ENCODE measurements at places on chromosomes 2 and 18.

DNA sequence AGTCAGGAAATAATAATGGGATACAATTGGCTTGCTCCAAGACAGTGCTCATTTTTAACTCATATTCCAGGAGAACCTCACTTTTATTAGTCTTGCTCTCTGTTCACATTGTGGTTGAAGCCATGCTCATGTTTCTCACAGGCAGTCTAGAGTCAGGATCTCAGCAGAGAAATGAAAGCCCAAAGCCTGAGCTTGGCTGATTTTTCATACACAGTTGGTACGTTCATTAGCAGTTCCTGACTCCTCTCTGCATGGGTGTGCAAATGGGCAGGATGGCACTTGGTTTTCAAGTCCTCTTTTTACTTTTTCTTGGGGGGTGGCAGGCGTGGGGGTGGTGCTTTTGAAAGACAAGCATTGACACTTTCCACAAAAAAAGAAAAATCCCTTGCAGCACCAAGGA is 56.0 kb upstream of the KLF7 start:
- DNase-seq = no peak

DNA sequence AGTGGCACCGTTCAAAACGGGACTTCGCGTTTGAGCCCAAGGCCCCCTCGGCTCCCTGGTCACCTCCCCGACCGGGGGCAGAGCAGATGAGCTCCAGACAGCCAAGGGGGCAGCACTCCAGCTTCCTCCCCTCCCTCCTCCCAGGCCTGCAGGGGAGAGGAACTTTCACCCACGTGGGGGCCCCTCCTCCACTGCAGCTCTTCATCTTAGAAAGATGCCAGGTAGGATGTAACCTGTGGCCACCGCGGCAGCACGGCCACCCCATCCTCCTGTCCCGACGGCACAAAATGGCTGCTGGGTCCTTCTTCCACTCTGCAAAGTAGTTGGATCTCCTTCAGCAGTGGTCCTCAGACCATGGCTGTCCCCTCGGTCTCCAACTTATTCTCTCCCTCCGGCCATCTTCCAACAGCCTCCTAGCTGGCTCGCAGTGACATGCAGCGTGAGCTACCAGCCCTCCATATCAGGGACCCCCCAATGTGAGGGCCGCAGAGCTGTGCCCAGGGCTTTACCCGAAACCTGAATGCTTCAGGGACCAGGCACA is 94.5 kb upstream of the ID2 start:
- no peak for DNase-seq

GRCh38 chr18:51727780-51728179 is 530.3 kb upstream of the MEX3C start:
- no peak for DNase-seq

GRCh38 chr2:133821107-133821760 is 253.0 kb upstream of the NCKAP5 start:
- DNase-seq = no peak

- DNase-seq = no peak
Observed at GRCh38 chr18:48929212-48929612, 21.6 kb downstream of the SMAD7 start.

DNA sequence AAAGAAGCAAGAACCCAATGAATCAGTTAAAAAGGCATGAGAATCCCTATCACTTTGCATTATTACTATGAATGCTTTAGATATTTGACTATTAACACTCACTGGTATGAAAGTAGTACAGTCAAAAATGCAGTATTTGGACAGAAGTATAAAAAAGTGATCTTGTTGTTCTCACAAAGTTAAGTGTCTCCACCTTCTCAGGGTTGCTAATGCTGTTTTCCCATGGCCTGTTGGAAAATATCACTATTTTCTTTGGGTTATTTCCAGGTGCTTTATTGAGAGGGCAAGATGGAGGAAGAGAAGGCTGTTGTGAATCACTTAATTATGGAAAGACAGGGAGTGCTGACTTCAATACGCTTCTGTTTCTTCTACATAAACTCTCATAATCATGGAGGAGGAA is 13.6 kb upstream of the CREB1 start:
- no peak for DNase-seq

GRCh38 chr2:101357376-101357775 is 29.9 kb downstream of the CREG2 start:
- DNase-seq = no peak

DNA sequence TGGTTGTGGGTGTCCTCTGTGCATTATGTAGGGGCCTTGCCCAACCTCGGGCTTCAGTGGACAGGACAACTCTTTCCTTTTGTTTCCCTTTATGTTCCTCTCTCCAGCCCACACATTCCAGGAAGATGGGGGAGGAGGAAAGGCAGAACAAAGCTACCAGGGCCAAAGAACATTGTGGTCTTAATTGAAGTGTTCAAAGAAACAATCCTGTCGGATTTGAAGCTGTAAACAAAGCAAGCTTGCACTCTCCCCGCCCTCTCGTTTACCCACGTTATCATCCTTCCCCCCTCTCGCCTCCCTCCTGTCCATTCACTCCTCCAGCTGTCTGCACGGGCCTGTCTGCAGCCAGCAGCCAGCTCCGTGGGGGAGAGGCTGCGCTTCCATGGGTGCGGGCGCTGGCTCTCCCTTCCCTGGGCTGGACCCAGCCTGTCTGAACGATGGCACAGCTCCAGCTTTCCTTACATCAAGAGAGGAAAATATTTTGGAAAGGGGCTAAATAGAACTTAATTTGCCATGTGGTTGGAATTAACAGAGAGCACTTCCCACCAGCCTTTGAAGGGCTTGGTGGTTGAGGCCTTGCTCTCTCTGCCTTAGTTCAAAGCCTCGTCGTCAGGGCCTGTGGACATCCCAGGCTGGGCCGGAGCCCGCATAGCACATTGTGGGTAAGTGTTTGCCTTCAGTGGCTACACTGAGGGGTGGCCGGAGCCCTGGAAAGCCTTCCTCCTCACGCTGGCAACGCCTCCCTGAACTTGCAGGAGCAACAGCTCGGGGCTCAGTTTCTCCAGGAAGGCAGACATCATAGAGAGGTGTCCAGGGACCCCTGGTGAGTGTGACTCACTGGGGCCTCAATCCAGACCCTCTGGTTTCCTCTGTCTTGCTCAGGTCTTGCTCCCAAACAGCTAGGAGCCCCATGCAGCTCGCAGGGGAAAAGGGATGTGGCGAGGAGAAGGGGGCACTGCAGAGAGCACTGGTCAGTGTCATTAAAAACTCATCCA is 60.6 kb upstream of the HS6ST1 start:
- DNase-seq = no peak

- no peak for DNase-seq
Observed at GRCh38 chr2:144467502-144468137, 52.3 kb downstream of the ZEB2 start.

DNA sequence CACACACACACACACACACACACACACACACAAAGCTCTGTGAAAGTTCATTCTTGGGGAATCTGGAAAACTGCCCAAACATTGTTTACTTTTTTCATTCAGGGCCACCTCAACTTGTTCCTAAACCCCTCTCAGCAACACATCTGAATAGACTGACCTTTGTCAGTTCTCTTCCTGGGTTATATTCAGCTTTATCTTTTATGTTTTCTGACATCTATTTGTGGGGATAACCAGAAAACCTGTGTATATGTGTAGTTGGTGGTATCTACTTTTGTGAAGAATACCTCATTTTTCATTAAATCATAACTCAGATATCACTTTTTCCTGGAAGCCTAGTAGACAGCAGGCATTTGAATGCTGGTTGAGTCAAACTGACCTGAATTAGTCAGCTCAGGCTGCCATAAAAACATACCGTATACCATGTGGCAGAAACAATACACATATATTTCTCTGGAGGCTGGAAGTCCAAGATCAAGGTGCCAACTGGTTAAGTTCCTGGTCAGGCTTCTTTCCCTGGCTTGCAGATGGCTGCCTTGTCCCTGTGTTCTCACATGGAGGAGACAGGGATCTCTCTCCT is 11.0 kb upstream of the RNF144A start:
- DNase-seq = no peak

DNA sequence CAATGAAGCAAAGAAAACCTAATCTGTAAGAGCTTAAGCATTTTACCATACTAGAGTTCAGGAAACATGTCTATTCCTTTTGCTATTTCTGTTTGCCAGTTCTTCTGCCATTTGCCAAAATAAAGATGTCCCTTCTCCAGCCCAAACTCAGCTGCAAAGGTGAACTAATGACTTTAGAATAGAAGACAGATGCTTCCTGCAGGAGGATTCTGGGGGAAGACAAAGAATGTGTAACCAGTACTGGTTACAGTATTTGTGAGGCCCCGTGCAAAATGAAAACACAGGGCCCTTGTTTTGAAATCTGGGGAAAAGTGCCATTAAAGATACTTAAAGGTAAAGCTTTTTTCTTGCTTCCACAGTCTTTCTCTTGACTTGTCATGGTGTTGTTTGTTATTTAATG is 34.3 kb upstream of the MTX2 start:
- DNase-seq = no peak

- DNase-seq = no peak
Observed at GRCh38 chr18:23136326-23137096, 1.2 kb downstream of the CABLES1 start.

- no peak for DNase-seq
Observed at GRCh38 chr18:77520767-77521166, 271.1 kb downstream of the GALR1 start.

- peak; percentile 26 for DNase-seq
Observed at GRCh38 chr2:54704688-54705605, 18.5 kb upstream of the EML6 start.

DNA sequence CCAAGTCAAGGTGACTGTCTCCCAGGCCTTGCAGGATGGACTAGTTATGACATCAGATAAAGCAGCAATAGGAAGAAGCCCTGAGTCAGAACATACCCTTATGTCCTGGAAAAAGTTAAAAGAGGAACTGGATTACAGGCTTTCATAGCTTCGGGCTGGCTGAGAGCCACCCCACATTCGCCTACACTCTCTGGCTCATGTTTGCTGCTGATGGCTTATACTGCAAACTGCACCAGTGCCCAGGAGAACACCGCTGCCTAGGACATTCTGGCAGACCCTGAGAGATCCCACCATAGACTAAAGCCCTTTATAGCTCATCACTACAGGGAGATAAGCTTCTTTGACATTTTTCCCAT is 20.3 kb downstream of the SLC8A1 start:
- no peak for DNase-seq

DNA sequence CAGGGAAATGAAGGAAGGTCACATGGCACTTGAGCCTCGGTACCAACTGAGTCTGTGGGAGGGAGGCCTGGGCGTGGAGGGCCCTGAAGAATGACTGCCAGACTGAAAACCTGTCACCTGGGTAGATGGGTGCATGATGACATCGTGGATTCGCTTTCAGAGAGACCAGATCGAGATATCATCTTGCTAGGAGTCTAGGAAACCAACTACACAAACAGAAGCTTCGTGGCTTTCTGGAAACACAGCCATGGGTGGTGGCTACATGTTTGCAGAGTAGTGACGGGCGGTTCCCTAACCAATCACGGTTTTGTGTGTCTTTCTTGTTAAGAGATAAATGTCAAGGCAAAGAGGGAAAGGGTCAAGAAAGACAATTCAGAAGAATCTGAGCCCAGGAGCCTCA is 155.0 kb downstream of the EIPR1 start:
- DNase-seq = no peak

GRCh38 chr2:54941248-54941984 is 108.8 kb downstream of the RTN4 start:
- no peak for DNase-seq

DNA sequence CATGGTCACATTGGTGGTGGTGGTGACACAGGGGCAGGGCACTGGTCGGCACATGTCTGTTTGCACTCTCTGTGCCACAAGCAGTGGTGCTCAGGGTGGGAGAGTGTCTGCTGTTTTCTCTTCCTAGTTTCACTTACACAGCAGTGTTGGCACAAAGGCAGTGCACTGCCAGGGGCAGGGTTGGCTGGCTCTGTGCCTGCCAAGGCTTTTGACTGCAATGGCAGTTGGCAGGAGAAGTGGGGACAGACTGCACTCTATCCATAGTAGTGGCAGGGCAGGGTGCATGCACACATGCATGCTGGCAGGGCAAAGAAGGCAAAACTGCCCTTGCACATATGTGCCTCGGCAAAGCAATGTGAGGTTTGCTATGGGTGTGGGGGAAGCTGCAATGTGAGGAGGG is 635.9 kb downstream of the SUCLG1 start:
- DNase-seq = peak; percentile 22

DNA sequence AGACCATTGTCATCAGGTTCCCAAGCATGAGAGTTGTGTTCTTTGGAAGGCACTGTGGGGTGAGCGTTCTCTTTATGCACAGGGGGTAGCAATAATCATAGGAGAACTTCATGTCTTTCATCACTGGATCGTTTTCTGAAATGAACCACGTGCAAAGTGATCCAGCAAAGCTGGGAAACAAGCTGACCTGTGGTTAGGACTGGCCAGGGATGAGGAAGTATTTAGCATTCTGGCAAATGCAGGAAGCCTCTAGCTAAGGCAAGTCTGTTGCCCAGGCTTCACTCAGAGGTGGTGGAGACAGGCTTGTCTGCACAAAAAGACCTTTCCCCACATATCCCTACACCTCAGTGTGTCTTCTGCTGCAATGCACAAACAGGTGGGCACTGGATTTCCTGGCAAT is 58.6 kb downstream of the MMADHC start:
- no peak for DNase-seq

- DNase-seq = no peak
Observed at GRCh38 chr2:149899390-149899789, 311.8 kb upstream of the MMADHC start.

DNA sequence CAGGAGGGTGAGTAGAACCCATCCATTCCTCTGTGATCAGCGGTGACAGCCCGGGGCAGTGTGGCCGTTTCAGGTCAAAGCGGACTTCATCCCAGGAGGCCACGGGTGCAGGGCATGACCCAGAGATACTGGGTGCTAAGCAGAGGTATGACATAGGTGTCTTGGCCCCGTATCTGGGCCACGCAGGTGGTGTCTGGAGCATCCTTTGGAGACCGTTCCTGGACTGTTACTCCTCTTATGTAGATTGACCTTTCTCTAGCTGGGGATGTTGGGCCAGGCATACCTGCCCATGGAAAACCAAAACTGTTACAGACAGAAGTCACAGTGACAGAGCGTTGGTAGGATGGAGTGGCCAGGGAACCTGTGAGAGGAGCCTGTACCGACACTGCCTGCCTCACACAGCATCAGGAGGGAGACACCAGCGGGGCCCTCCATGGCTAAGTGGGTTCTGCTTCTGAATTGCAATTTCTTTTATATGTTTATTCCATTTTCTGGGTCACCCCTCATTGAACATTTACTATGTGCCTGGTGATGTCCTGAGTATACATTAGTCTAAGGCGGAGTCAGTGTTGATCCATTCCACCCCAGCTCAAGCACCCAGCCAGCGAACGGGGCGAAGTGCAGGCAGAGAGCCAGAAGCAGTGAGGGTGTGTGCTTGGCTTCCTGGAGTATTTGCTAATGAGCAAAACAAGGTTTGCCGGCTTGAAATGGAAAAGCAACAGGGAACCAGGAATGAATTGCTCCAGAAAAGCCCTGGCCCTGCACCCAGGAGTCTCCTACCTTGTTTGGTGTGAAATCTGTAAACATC is 141.7 kb downstream of the SH3RF3 start:
- DNase-seq = peak; percentile 73

All from NCI-H2029 treated with DMSO at 0.1 percent for 48 hours (cell line).